Adrenal gland (tissue), 19 donors: ENCODE measurements at places on chromosomes 4 and X. TPM values are rescaled to one million over a fixed set of nuclear protein-coding genes. Genes with fewer than 3 reads are reported as not detected.

The JAKMIP1 gene
- total RNA-seq, result 4.5 TPM

The RIBC1 gene
- 2.2 TPM for total RNA-seq

GRCh38 chr4:141009931-141010330 is 123.3 kb downstream of the RNF150 start:
- DNase-seq, result no peak

- DNase-seq, result no peak
Measured at GRCh38 chr4:160592258-160592657, 1489.4 kb downstream of the RAPGEF2 start.

DNA sequence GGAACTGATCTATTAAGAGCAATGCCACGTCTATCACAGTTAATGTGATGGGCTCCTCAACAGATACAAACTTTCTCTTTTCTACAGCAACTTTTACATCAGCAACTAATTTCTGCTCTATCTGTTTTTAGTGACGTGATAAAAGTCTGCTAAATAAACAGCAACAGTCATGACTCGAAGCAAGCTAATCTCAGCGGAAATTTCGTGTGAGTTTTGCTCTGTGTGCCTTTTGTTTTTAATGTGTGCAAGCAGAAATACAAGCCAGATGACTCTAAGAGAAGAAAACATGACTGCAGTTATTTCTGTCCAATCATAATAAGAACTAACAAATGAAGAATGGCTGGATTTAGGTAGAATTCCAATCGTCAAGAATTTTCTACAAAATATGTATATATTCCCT is 214.3 kb downstream of the LDB2 start:
- DNase-seq, result no peak

DNA sequence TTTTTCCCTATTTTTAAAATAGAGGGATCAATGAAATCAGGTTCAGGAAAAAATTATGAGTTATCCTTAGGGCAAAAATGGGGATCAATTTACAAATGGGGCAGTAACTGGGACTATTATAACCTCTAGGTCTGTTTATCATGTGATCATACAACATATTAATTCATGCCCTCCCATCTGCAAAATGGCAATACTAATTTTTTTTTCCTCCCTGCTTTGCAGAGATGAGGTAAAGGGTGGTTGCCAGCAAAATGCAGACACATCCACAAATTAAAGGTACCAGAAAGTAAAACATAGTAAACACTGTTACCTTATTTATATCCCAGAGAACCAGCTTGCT is 467 bp downstream of the HSD17B11 start:
- no peak for DNase-seq

GRCh38 chr4:145866991-145867390 is 71.6 kb downstream of the ZNF827 start:
- no peak for DNase-seq

DNA sequence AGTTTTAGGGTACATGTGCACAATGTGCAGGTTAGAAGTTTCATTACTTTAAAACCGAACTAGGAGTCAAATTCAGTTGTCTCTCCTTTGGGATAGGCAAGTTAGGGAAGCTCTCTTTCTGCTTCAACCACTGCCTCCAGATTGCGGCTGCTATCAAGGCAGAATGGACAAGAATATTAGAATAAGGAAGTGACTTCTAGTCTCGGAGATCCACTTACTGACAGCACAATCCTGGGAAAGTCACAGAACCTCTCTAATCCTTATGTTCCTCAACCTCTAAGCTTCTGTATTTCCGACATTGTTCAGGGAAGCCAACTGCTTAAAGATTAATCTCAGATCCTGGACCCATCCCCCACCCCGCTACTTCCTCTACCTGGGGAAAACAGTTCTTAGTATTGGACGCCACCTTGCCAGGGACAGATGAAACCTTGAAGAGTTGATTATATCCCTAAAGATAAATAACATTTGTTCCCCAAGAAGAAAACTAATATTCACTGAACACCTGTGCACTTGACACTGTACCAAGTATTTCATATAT is 2.1 kb downstream of the NUP62CL start:
- DNase-seq, result no peak

DNA sequence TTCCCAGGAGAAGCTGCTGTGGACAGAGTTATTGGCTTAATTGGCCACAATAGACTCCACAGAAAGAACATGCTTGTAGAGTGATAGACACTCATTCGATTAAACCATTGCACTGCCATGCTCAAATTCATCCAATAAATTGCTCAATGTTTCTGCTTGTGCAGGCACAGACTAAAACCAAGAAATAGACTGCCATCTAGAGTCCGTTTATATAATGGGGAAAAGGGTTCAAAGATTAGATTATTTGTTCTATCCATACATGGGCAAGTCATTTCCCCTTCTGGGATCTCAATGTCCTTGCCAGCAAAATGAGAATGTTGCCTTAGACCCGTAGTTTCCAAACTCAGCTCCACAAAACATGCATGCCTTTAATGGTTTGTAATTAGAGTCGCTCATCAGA is 8.7 kb downstream of the SMIM10 start:
- no peak for DNase-seq

GRCh38 chr4:55033296-55033695 is 92.1 kb downstream of the KDR start:
- DNase-seq, result no peak

DNA sequence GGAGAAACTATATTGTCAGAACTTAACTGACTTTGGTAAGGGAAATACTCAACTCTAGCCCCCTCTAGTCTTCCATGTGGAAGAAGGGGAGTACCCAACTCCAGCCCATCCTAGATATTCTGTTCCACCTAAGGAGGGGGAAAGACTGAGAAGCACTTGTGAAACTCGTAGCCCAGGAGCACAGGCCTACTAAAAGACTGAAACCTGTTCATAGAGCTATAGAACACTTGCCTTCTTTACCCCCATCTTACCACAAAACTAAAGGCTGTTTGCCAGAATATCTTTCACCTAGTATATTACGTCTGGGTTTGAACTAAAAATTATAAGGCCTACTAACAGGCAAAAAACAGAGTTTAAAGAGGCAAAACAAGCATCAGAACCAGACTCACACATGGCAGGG is 15.5 kb downstream of the CLDN22 start:
- no peak for DNase-seq

- DNase-seq, result no peak
Measured at GRCh38 chr4:120000591-120001296, 65.9 kb downstream of the MAD2L1 start.

DNA sequence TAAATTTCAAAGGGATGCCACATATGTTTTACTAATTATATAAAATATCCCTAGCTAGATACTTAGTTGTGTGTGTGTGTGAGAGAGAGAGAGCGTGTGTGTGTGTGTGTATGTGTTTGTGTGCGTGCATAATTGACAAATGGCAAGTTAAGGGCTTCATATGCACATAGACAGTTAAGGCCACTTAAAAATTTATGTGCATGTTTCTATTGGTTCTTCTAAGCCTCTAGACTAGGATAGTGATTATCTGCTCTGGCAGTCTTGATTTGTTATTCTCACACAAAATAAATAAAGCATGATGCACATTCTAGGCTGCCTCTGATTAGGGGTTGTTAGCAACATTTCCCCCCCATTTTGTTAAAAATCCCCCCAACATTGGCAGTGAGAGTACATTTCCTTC is 279.0 kb upstream of the TAPT1 start:
- DNase-seq, result no peak

DNA sequence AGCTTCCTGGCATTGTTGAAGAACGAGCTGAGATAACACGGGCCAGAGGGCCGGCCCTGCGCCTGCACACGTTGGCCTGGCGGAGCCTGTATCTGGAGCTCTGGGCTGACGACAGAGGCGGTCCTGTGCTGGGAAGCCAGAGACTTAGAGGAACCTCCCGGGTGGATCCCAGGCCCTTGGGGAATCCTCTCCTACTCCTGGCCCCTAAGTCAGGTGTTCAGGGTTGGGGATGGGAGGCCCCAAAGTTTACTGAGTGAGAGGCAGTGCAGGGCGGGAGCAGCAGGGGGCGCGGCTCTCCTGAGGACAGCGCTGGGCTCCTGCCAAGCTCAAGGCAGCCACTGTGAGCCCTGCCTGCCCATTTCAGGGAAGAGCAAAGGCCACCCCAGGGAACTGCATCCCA is 2.5 kb upstream of the HTRA3 start:
- peak; percentile 71 for DNase-seq

- DNase-seq, result no peak
Measured at GRCh38 chr4:156998500-156999174, 27.0 kb upstream of the PDGFC start.

DNA sequence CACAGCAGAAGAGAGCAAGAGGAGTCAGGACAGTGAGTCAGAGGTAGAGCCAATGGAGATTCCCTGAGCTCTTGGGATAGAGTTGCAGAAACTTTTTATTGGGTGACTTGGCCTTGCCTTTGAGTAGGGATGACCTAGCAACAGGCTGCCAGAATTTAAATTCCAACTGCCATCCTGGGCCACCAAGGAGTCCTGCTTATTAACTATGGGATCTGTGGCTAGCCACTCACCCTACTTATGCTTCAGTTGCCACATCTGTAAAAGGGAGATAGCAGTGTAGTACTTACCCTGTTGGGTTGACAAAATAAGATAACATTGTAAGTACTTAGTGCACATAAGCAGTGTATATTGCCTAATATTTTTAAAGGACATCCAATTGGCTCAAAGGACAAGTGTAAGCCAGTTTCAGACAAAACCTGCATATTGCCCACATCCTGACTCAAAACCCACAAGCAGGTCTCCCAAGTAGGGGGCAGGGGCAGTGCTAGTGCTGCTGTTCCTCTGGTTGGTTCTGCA is 43.5 kb upstream of the TMEM164 start:
- no peak for DNase-seq
